ENCODE measurements at places on chromosomes 1 and 21.
A peak's percentile ranks its signal among the peaks of the same experiment; 100 is the strongest.

DNA sequence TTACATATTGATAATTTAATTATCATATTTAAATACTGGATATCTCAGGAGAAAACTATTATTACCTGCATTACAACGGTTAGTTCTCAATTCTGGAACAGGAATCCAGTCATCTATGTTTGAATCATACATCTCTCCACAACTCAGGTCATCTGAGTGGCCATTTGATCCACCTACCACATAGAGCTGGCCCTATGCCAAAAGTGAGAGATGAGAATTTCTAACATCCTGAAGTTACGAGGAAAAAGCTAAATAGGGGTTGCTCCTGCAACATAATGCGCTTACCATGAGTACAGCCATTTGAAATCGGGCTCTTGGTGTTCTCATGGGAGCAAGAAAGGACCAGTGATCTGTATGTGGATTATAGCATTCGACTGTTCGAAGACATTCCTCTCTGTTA lies 16.9 kb downstream of the IVNS1ABP start:
- no peak for DNase-seq
- no peaks in the 10 kb centered on the region for H3K27me3 ChIP-seq
- no peak overlapping the region for H3K27ac ChIP-seq
- no peak overlapping the region for H3K4me3 ChIP-seq
- H3K4me1 ChIP-seq = no peaks in the 10 kb centered on the region

GRCh38 chr1:9100471-9101043 lies 28.3 kb downstream of the GPR157 start:
- H3K27me3 ChIP-seq = no peaks in the 10 kb centered on the region
- H3K4me1 ChIP-seq = no peaks in the 10 kb centered on the region
- H3K4me3 ChIP-seq = no peak overlapping the region
- H3K36me3 ChIP-seq = peaks cover 11% of the 10 kb centered on the region

- H3K4me1 ChIP-seq = peaks cover 12% of the 10 kb centered on the region
- DNase-seq = no peak
- no peaks in the 10 kb centered on the region for H3K27me3 ChIP-seq
- no peak overlapping the region for H3K4me3 ChIP-seq
- peaks cover 43% of the 10 kb centered on the region for H3K36me3 ChIP-seq
- no peak overlapping the region for H3K27ac ChIP-seq
These were observed 7.4 kb downstream of the HYI start for GRCh38 chr1:43446388-43446740.

- H3K36me3 ChIP-seq = no peaks in the 10 kb centered on the region
- H3K27ac ChIP-seq = no peak overlapping the region
- no peak overlapping the region for H3K4me3 ChIP-seq
- H3K27me3 ChIP-seq = peaks cover 1% of the 10 kb centered on the region
- DNase-seq = no peak
These were observed 13.8 kb downstream of the RASSF5 start for GRCh38 chr1:206521127-206521526.

GRCh38 chr21:39681257-39681656 lies 63.7 kb upstream of the IGSF5 start:
- peaks cover 9% of the 10 kb centered on the region for H3K36me3 ChIP-seq
- H3K4me3 ChIP-seq = no peak overlapping the region
- no peak overlapping the region for H3K27ac ChIP-seq
- DNase-seq = no peak
- peaks cover 15% of the 10 kb centered on the region for H3K4me1 ChIP-seq

- no peaks in the 10 kb centered on the region for H3K36me3 ChIP-seq
- no peaks in the 10 kb centered on the region for H3K4me1 ChIP-seq
- H3K4me3 ChIP-seq = no peak overlapping the region
- no peak for DNase-seq
These were observed 52.0 kb downstream of the CD2 start for GRCh38 chr1:116806245-116806644.

GRCh38 chr1:171965777-171966176 lies 124.5 kb downstream of the DNM3 start:
- no peaks in the 10 kb centered on the region for H3K27me3 ChIP-seq
- no peak for DNase-seq
- no peak overlapping the region for H3K4me3 ChIP-seq
- no peak overlapping the region for H3K27ac ChIP-seq
- peaks cover 29% of the 10 kb centered on the region for H3K4me1 ChIP-seq

- no peaks in the 10 kb centered on the region for H3K36me3 ChIP-seq
- H3K27ac ChIP-seq = no peak overlapping the region
- H3K4me1 ChIP-seq = peaks cover 34% of the 10 kb centered on the region
- no peaks in the 10 kb centered on the region for H3K27me3 ChIP-seq
- DNase-seq = no peak
These were observed 89.1 kb upstream of the IVNS1ABP start for GRCh38 chr1:185406006-185406690.

- H3K27me3 ChIP-seq = peaks cover 47% of the 10 kb centered on the region
- H3K4me3 ChIP-seq = no peak overlapping the region
- H3K4me1 ChIP-seq = no peaks in the 10 kb centered on the region
- no peak for DNase-seq
- H3K36me3 ChIP-seq = no peaks in the 10 kb centered on the region
These were observed 190.8 kb downstream of the MATN1 start for GRCh38 chr1:30532621-30533020.

- H3K36me3 ChIP-seq = peaks cover 11% of the 10 kb centered on the region
- H3K4me3 ChIP-seq = no peak overlapping the region
- H3K27me3 ChIP-seq = no peaks in the 10 kb centered on the region
These were observed 3.8 kb downstream of the PBXIP1 start for GRCh38 chr1:154951901-154952657.

DNA sequence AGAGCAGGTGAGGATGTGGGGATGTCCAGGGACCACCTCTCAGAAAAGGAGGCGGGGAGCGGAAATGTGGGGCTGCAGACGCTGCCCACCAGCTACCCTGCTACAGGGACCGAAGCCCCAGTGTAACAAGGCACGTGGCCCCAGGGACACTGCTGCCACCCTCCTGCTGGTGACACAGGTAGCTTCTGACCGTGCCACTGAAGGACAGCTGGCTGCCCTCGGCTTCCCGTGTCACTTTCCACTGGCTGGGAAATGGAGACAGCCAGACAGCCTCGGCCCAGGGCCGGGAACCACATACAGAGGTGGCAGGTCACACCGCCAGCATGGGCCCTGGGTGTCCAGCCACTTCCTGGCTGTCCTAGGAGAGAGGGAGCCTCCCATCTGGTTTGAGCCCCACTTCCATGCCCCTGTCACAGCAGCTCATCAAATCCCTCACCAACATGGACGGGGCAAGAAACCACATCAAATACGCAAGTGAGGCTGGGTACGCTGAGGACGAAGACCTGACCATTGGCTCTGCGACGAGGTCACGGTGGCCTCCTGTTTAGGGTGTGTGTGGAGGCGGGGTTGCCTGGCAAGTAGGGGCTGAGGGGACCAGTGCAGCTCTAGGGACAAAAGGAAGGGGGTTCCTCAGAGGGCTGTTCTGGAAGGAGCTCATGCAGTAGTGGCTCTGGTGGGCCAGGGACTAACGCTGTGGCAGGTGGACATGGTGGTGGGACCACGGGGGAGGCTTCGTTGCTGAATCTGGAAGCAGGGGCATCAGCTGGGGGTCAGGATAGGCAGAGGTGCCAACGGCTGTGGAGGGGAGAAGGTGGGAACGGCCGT lies 5.0 kb downstream of the PEX10 start:
- H3K36me3 ChIP-seq = peaks cover 18% of the 10 kb centered on the region
- peaks cover 3% of the 10 kb centered on the region for H3K4me1 ChIP-seq
- H3K4me3 ChIP-seq = no peak overlapping the region
- no peak for DNase-seq

DNA sequence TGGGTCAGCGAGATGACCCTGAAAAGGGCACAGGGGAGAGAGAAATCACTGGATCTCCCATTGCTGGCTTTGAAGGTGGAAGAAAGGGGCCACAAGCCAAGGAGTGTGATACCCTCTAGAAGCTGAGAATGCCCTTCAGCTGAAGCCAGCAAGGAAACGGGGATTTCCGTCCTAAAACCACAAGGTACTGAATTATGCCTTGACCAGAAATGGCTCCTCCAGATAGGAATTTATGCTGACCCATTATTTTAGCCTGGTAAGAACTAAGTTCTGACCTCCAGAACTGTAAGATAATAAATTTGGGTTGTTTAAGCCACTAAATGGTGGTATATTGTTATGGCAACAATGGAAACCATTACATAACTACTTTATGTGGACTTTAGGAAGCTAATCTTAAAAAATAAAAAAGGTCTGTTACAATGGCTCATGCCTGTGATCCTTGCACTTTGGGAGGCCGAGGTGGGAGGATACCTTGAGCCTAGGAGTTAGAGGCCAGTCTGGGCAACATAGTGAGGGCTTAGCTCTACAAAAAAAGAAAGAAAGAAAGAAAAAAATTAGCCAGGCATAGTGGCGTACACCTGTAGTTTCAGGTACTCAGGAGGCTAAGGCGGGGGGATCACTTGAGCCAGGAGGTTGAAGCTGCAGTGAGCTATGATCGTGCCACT lies 3.6 kb upstream of the H6PD start:
- H3K27ac ChIP-seq = no peak overlapping the region
- H3K27me3 ChIP-seq = no peaks in the 10 kb centered on the region
- DNase-seq = no peak

DNA sequence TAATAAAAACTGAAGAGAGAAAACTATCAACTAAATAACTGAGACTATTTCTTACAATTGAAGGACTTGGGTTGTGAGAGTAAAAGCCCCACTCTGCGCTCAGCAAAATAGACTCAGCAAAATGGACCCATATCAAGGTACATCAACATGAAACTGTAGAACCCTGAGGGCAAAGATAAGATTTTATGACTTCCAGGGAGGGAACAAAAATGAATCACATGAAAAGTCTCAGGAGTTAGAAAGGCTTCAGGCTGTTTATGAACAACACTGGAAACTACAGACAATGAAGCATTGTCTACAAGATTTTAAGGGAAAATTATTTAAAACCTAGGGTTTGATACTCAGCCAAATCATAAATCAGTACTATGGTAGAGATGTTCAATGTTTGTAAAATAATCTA lies 434.3 kb downstream of the PTPRC start:
- no peaks in the 10 kb centered on the region for H3K27me3 ChIP-seq
- no peaks in the 10 kb centered on the region for H3K36me3 ChIP-seq
- peaks cover 8% of the 10 kb centered on the region for H3K4me1 ChIP-seq
- no peak overlapping the region for H3K4me3 ChIP-seq
- DNase-seq = no peak

GRCh38 chr1:3155056-3155925 lies 86.3 kb downstream of the PRDM16 start:
- no peaks in the 10 kb centered on the region for H3K36me3 ChIP-seq
- no peak for DNase-seq
- no peaks in the 10 kb centered on the region for H3K4me1 ChIP-seq
- H3K4me3 ChIP-seq = no peak overlapping the region

DNA sequence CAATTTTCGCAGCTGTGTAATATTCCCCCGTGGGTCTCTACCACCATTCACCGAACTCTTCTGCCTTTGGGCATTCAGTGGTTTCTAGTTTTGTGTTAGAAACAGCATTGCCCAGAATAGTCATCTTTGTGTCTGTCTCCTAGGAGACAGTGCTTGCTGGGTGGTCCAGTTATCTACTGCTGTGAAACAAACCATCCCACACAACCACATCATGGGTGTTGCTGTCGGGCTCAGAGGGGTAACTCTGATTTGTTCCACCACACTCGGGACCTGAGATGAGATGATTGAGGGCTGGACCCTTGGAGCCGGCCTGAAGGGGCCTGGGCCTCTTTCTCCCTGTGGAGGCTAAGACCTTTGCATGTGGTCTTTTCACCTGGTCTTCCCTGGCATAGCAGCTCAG lies 427.2 kb upstream of the VAMP3 start:
- no peaks in the 10 kb centered on the region for H3K27me3 ChIP-seq
- no peak for DNase-seq
- H3K4me1 ChIP-seq = peaks cover 10% of the 10 kb centered on the region
- no peaks in the 10 kb centered on the region for H3K36me3 ChIP-seq
- H3K27ac ChIP-seq = no peak overlapping the region
- H3K4me3 ChIP-seq = no peak overlapping the region

DNA sequence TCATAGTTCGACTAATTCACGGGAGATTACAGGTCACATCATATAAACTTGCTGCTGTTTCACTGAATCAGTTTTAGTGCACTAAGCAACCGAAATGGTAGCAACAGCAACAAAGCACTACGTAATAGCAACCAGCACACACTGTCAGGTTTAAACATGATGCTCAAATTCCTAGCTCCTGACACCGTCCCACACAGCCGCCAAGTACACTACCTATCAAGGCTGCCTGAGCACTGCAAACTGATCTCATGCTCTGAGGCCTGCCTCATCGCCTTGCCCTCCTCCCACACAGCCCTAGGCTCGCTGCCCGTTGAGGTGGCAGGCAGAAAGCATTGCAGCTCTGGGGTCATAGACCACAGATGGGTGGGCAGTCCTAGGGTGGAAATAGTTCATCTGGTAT lies 12.4 kb downstream of the LAMC2 start:
- peak; percentile 45 for DNase-seq
- H3K27me3 ChIP-seq = no peaks in the 10 kb centered on the region
- no peak overlapping the region for H3K4me3 ChIP-seq
- H3K27ac ChIP-seq = peak overlapping the region; percentile 73

- no peak overlapping the region for H3K4me3 ChIP-seq
- DNase-seq = no peak
- H3K4me1 ChIP-seq = peaks cover 46% of the 10 kb centered on the region
These were observed 85.3 kb downstream of the LRRC8D start for GRCh38 chr1:89906088-89906487.

GRCh38 chr1:85544689-85545215 lies 35.8 kb upstream of the CCN1 start:
- DNase-seq = no peak
- no peaks in the 10 kb centered on the region for H3K36me3 ChIP-seq
- H3K27ac ChIP-seq = peak overlapping the region; percentile 62
- no peaks in the 10 kb centered on the region for H3K27me3 ChIP-seq
- no peak overlapping the region for H3K4me3 ChIP-seq
- H3K4me1 ChIP-seq = peaks cover 22% of the 10 kb centered on the region

DNA sequence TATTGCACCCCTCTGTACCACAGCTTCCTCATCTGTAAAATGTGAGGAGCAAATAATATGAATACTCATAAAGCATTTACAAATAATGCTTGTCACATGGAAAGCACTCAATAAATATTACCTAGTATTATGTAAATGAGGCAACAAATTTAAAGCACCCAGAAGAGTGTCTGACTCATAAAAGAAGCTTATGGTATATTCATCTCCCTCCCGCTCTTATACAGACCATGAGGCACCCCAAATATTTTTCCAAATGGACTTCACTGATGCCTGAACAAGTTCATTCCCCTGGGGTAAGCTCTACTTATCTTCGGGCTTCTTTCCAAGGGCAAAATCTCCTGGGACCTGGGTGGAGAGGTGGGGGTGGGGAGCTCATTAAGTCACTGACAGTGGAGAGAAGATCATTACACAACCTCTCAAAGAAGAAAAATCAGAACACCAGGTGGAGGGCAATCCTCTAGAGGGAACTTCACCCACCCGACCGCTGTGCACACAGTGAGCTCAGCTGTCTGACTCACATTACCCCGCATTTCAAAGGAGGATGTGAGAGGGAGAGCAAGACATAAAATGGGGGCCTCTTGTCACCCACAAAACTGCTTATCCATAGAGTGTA lies 166.2 kb downstream of the ASTN1 start:
- H3K36me3 ChIP-seq = no peaks in the 10 kb centered on the region
- no peak overlapping the region for H3K4me3 ChIP-seq
- DNase-seq = no peak
- no peak overlapping the region for H3K27ac ChIP-seq
- peaks cover 26% of the 10 kb centered on the region for H3K27me3 ChIP-seq
- peaks cover 18% of the 10 kb centered on the region for H3K4me1 ChIP-seq

- H3K4me3 ChIP-seq = no peak overlapping the region
- peak overlapping the region; percentile 93 for H3K27ac ChIP-seq
- peaks cover 49% of the 10 kb centered on the region for H3K4me1 ChIP-seq
- H3K36me3 ChIP-seq = no peaks in the 10 kb centered on the region
- no peaks in the 10 kb centered on the region for H3K27me3 ChIP-seq
These were observed 53.3 kb upstream of the BOLA1 start for GRCh38 chr1:149846042-149846441.

- no peak overlapping the region for H3K4me3 ChIP-seq
- no peaks in the 10 kb centered on the region for H3K36me3 ChIP-seq
- no peak overlapping the region for H3K27ac ChIP-seq
- peaks cover 3% of the 10 kb centered on the region for H3K27me3 ChIP-seq
These were observed 66.2 kb downstream of the MRPL39 start for GRCh38 chr21:25541042-25541441.
